H1 (cell line): ENCODE measurements at places on chromosomes 5 and 9. TPM values are rescaled to one million over a fixed set of nuclear protein-coding genes. Genes with fewer than 3 reads are reported as not detected.

ASS1 gene
- polyA plus RNA-seq = 296 and 298 TPM in 2 replicates

PNPLA7 gene
- 0.35 and 0.36 TPM in 2 replicates for polyA plus RNA-seq

LEAP2 gene
- polyA plus RNA-seq = 1.4 and 1.8 TPM in 2 replicates

FOXD4L5 gene
- polyA plus RNA-seq = not detected in 2 replicates

SLCO6A1 gene
- 0.06 TPM in 1 of 2 replicates, not detected in the other for polyA plus RNA-seq

CCDC183 gene
- polyA plus RNA-seq = 0.51 and 1.1 TPM in 2 replicates

ARID3C gene
- polyA plus RNA-seq = 0.08 and 0.25 TPM in 2 replicates

RHOBTB3 gene
- 16.1 and 17.5 TPM in 2 replicates for polyA plus RNA-seq

SLC45A2 gene
- polyA plus RNA-seq = 0.09 TPM in 1 of 2 replicates, not detected in the other

PKN3 gene
- polyA plus RNA-seq = 15.7 and 24.4 TPM in 2 replicates

TOR1B gene
- 11.4 and 13.4 TPM in 2 replicates for polyA plus RNA-seq

GCNT4 gene
- polyA plus RNA-seq = 0.61 and 1.1 TPM in 2 replicates

IRX1 gene
- 2.6 and 10.6 TPM in 2 replicates for polyA plus RNA-seq

TMEM267 gene
- 3.0 and 4.8 TPM in 2 replicates for polyA plus RNA-seq

IL4 gene
- not detected in 2 replicates for polyA plus RNA-seq

PAEP gene
- 0.19 TPM in 1 of 2 replicates, not detected in the other for polyA plus RNA-seq

SPINK7 gene
- polyA plus RNA-seq = not detected in 2 replicates

CCDC112 gene
- 3.3 and 3.7 TPM in 2 replicates for polyA plus RNA-seq

MACROH2A1 gene
- 55.1 and 60.0 TPM in 2 replicates for polyA plus RNA-seq

TMEM215 gene
- polyA plus RNA-seq = 0.27 and 0.33 TPM in 2 replicates

LRRC14B gene
- polyA plus RNA-seq = not detected in 2 replicates

GRCh38 chr9:38108326-38108725, 39.3 kb upstream of the SHB start:
- DNase-seq = no peak

DNA sequence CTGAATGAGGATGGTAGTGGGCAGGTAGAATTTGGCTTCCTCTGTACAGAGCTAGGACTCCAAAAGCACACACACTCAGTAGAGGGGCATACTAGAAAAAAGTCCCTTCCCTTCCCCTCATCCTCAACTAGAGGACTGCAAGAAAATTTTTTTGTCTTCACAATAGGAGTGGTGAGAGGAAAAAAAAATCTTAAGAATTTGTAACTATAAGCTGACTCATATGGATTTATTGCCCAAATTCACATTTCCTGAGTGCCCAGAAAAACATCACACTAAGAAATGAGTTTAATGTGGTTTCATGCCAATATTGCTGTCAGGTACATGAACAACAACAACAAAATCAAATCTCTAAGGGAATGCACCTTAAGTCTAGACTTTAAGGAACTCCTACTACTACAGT, 43.7 kb downstream of the RANBP6 start:
- no peak for DNase-seq

GRCh38 chr9:34151398-34151797, 24.9 kb upstream of the DCAF12 start:
- no peak for DNase-seq

GRCh38 chr9:135070198-135070951, 17.1 kb upstream of the OLFM1 start:
- DNase-seq = no peak

DNA sequence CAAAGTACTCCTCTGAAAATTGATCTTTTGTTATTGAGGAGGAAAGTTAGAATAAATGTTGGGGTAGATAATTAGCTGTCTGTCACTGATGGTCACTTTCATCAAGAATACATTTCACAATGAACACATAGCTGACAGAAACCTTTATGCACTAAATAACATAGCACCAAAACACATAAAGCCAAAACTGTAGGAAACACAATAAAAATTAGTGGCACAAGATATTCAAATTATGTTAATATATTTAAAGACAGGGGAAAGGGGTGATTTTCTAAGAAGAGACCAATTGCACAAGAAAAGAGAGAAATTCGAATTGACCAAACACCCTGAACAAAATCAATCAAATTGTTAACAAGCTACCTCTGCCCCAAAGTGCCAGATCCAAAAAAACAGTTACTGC, 89.7 kb downstream of the AK8 start:
- no peak for DNase-seq

- DNase-seq = no peak
Observed at GRCh38 chr5:57010786-57011185, 58.9 kb upstream of the MIER3 start.

DNA sequence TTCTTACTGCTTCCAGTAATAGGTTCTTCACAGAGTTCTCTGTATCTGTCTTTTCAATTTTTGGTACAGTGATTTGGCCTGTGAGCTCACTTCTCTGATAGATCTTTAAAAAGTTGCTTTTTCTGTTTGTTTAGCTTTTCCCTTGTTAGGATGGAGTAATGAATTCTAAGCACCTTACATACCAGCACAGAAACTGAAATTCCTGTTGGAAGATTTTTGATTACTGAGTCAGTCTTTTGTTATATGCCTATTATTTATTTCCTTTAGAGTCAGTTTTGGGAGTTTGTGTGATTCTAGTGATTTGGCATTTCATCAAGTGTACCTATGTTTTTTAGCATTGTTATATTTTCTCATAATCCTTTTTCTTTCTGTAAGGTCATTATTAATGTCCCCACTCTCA, 37.6 kb upstream of the IPPK start:
- no peak for DNase-seq

DNA sequence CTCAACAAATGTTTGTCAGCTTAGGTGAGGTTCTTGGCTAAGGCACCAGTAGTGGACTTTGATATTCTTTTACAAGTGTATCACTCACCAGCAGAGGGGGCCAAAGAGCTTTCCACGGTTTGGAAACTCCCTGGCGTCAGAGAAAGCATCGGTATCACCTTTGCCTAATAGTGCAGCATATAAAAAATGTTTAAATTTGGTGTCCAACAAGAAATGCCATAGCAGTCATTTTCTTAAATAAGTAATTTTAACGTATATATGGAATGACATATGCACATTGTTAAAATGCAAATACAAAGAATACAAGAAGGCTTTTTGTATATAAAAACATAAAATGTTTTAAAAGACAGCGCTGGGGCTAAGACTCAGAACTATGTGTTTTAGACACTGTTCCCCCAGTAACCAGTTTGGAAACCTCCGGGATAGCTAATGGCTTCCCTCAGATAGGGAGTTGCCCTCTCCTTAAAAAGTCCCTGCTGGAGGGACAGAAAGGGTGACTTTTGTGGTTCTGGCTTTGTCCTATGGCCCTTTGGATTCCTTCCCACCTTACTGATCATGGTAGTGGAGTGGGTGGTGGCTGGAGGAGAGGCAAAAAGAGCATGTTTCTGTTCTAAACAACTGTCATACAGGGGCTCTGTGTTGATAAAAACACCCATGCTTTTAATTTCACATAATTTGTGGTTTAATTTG, 124.6 kb downstream of the GPBP1 start:
- no peak for DNase-seq

DNA sequence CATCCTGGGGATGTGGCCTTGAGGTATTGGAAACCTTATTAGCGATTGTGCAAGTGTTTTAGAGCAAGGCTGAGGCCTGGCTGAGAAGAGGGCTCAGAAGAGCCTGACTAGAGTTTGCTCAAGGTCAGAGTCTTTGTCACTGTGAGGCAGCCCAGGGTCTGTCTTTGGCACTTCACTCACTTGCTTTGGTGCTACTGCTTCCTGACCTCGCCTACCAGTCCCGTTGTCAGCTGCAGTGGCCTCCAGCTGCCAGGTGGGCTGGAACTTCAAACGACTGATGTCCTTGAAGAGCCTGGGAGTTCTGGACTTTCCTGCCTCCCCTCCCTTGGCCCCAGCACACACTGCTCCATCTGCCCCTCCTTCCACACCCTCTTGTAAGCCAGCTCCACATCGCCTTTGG, 228.0 kb downstream of the SNX18 start:
- DNase-seq = no peak

DNA sequence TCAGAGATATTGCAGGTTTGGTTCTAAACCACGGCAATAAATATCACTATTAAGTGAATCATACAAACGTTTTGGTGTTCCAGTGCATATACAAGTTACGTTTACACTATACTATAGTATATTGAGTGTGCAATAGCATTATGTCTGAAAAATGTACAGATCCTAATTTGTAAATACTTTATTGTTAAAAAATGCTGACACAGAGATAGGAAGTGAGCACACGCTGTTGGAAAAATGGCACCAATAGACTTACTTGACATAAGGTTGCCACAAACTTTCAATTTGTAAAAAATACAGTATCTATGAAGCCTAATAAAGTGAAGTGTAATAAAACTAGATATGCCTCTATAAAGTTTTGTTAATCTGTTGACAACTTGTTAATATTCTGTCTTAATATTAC, 16.0 kb downstream of the CFAP90 start:
- DNase-seq = no peak

- DNase-seq = no peak
Observed at GRCh38 chr9:81626511-81626910, 62.8 kb downstream of the TLE1 start.

GRCh38 chr9:127856729-127857116, 2.3 kb upstream of the ENG start:
- DNase-seq = no peak

DNA sequence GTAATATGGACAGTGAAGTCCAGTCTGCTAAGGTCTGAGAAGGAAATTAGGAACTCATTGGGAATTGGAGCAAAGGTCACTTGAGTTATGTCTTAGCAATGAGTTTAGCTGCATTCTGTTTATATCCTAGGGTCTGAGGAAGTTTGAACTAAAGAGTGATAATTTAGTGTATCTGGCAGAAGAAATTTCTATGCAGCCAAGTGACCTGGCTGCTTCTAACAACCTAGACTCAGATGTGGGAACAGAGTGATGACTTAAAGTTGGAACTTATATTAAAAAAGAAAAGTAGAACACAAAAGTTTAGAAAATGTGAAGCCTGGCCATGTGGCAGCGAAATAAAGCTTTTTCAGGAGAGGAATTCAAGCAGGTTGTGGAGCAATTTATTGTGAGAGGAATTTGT, 106.2 kb downstream of the PRDM9 start:
- no peak for DNase-seq

GRCh38 chr9:120927269-120928014, 846 bp upstream of the TRAF1 start:
- no peak for DNase-seq

DNA sequence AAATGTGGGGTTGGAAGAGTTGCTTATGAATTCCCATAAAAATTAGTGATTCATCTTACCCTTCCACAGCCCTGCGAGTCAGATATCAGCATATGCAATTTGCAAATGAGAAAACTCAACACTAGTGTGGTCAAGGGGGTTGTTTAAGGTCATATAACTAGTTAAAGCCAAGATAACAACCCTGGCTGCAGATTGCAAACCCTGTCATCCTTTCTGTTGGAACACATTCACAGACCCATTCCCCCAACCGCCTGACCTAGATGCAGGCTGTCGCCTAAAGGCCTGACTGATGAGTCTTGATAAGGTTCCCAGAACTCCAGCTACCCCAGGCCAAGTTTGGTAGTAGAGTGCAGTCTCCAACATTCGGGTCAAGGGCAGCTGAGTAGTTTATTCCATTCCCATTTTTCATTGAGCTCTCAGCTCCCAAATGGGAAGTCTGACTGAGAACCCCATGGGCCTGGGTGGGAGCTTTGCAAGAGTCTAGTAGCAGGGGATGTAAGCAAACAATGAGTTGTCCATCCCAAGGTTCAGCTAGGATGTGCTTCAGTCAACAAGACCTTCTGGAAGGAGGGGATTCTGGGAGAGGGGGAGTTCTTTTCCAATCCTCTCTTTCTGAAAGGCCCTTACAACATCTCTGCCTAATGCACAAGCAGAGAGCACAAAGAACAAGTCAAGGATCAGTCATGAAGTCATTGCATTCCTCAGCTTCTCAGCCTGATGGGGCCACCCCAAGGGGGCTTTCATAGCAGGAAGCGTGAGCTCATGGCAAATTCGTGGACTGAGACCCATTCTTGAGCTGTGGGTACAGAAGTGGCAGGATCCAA, 40.3 kb downstream of the ADAM19 start:
- no peak for DNase-seq

DNA sequence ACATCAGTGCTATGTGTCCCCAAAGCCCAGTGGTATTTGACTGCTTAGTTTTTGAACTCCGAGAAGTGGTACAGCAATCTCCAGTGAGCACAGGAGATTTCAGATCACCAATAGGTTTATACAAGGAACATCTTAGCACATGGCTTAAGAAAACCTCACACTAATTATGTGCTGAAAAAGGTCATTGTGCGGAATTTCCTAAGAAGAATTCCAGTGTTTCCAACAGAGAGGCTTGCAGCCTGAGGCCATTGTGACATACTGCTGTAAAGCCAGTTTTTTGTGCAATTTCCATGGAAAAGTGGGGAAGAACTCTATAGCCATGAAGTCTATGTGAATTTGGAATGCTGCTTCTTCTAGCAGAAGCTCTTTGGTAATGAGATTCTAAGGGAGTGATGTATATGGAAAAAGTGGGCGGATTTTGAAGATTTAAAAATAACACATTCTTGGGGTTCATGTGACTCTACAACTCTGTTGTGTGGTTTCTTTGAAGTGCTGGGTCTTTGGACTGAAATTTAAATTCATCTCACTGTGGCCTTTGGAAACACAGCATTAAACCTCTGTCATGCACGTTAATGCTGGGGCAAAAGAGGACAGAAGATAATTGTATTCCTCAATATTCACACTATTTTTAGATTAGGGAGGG, 110.5 kb upstream of the CD180 start:
- DNase-seq = no peak

GRCh38 chr5:14937254-14937653, 65.7 kb upstream of the ANKH start:
- no peak for DNase-seq

- DNase-seq = no peak
Observed at GRCh38 chr5:36459176-36460135, 146.9 kb upstream of the SLC1A3 start.

DNA sequence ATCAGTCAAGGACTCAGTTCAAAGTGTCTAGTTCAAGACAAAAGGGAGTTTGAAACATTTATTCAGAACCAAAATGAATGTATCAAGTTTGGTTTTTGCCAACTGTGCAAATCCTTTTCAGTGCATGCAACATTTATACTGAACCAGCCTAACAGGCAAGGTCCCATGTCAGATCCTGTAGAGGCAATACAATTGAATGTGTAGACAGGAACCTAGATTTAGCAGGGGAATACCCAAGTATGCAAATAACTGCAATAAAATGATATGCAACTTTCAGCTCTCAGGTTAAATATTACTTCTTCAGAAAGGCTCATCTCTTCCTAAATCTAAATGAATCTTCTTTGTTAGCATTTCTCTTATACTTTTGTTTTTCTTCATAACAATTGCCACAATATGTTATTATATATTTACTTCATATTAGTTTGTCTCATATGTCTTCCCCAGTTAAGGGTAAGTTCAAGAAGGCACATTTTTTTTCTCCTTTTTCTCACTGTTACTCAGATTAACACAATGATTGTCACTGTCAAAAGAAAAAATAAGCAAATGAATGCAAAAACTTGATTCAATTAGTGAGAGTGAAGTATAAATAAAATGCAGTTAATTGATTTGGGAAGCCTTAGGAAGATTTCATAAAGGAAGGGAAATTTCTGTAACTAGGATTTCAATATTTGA, 163.9 kb upstream of the RASA1 start:
- DNase-seq = no peak

GRCh38 chr9:88090151-88090581, 48.1 kb downstream of the SPATA31C2 start:
- no peak for DNase-seq

GRCh38 chr5:171175746-171176145, 133.3 kb upstream of the TLX3 start:
- no peak for DNase-seq

- DNase-seq = no peak
Observed at GRCh38 chr9:116003397-116003796, 150.2 kb upstream of the PAPPA start.

GRCh38 chr9:21042466-21042865, 11.0 kb upstream of the HACD4 start:
- DNase-seq = no peak
